ENCODE measurements at places on chromosomes 1 and 21. TPM values are rescaled to one million over a fixed set of nuclear protein-coding genes. Genes with fewer than 3 reads are reported as not detected.

Gene TRMT1L
- total RNA-seq: 30.0 TPM

Gene VTCN1
- total RNA-seq: 6.0 TPM

Gene SPRR4
- not detected for total RNA-seq

Gene STYXL2
- total RNA-seq: 7.7 TPM

Gene TMCO2
- not detected for total RNA-seq

Gene DNALI1
- total RNA-seq: 10.0 TPM

Gene PIGV
- total RNA-seq: 11.0 TPM

Gene CDC7
- total RNA-seq: 15.2 TPM

Gene MIS18A
- total RNA-seq: 13.2 TPM

Gene CATSPER4
- total RNA-seq: not detected

Gene CLDN17
- not detected for total RNA-seq

Gene FAM72C
- total RNA-seq: 0.77 TPM

Gene RIPPLY3
- total RNA-seq: 0.60 TPM

Gene LIN28A
- total RNA-seq: not detected

Gene LRRN2
- total RNA-seq: 20.6 TPM

Gene IRF6
- total RNA-seq: 7.8 TPM

Gene ASTN1
- 36.5 TPM for total RNA-seq

Gene TEDDM1
- total RNA-seq: not detected

Data from camera-type eye (tissue), 1 donor.